Adrenal gland (tissue), 19 donors: ENCODE measurements at places on chromosomes 3 and 15. TPM values are rescaled to one million over a fixed set of nuclear protein-coding genes. Genes with fewer than 3 reads are reported as not detected.

NRROS gene
- total RNA-seq: 9.0 TPM

- no peak for DNase-seq
- no peaks in the 10 kb centered on the region for H3K36me3 ChIP-seq
Measured at GRCh38 chr3:38536671-38537070, 40.5 kb downstream of the EXOG start.

DNA sequence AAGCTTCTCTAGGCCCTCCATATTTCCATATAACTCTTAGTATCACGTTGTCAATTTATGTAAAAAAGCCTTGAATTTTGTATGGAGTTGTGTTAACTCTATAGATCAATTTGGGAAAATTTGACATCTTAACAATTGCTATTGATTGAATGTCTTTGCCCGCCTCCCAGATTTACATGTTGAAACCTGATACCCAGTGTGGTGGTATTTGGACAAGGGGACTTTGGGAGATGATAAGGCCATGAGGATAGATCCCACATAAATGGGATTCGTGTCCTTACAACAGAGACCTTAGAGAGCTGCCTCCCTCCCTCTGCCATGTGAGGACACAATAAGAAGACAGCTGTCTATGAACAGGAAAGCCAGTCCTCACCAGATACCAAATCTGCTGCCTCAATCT is 21.1 kb upstream of the TNK2 start:
- H3K4me1 ChIP-seq: no peaks in the 10 kb centered on the region
- no peaks in the 10 kb centered on the region for H3K27me3 ChIP-seq
- H3K27ac ChIP-seq: no peak overlapping the region
- no peaks in the 10 kb centered on the region for H3K36me3 ChIP-seq

DNA sequence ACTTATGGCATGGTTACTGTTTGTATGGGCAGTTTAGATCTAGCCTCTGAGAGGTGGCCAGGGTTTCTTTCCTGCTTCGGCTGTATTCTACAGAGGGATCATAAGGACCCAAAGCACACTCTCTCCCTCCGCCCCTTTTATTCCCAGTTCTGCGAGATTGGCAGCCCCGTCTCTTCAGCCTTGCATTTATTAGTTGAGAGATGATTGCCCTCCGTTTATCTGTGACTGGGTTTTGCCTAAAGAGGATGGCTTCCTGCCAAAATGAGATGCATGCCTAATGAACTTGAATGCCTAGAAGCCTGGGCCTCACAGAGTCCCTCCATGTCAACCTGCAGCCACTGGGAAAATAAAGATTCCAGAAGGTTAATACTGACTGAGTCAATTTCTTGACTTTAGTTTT is 97.1 kb upstream of the CHL1 start:
- DNase-seq: no peak
- H3K4me3 ChIP-seq: no peak overlapping the region
- H3K36me3 ChIP-seq: no peaks in the 10 kb centered on the region
- H3K4me1 ChIP-seq: no peaks in the 10 kb centered on the region

- H3K27ac ChIP-seq: no peak overlapping the region
- no peaks in the 10 kb centered on the region for H3K4me1 ChIP-seq
- H3K4me3 ChIP-seq: no peak overlapping the region
- H3K27me3 ChIP-seq: no peaks in the 10 kb centered on the region
- no peaks in the 10 kb centered on the region for H3K36me3 ChIP-seq
Measured at GRCh38 chr3:134054881-134055280, 25.2 kb upstream of the SLCO2A1 start.

DNA sequence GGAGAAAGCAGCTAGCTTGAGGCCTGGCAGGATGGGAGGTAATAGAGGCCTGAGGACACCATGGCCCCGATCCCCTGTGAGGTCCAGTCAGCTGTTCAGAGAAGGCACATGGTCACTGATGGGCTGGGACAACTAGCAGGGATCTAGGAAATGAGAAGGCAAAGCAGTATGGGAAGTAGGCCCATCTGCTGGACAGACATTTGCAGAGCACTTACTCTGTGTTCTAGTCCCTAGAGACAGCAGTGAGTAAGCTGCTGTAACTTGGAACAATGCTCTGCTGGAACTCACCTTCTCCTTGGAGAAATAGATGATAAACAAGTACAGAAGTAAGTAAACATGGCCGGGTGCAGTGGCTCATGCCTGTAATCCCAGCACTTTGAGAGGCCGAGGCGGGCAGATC is 7.1 kb downstream of the ECE2 start:
- H3K36me3 ChIP-seq: no peaks in the 10 kb centered on the region
- no peak overlapping the region for H3K4me3 ChIP-seq
- no peaks in the 10 kb centered on the region for H3K4me1 ChIP-seq
- H3K27ac ChIP-seq: no peak overlapping the region
- H3K27me3 ChIP-seq: no peaks in the 10 kb centered on the region

DNA sequence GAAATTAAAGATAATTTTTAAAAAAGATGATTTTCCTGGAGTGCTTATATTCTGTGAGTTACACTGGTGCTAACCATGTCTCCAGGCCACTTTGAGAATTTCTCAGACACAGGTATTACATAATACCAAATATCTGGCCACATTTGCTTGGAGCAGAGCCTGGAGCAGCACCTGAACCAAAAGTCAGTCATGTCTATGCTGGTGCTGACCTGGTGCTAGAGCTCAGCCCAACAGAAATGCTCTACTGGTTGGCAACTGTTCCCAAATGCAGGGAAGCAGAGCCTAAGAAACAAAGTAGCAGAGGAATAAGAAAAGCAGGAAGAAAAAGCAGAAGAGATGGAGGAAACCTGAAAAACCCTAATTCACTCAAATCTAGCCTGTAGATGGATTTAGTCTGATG is 135.7 kb upstream of the SLC7A14 start:
- no peak overlapping the region for H3K4me3 ChIP-seq
- H3K4me1 ChIP-seq: no peaks in the 10 kb centered on the region
- no peak for DNase-seq
- no peak overlapping the region for H3K27ac ChIP-seq
- no peaks in the 10 kb centered on the region for H3K27me3 ChIP-seq
- no peaks in the 10 kb centered on the region for H3K36me3 ChIP-seq

- no peaks in the 10 kb centered on the region for H3K27me3 ChIP-seq
- H3K36me3 ChIP-seq: no peaks in the 10 kb centered on the region
- H3K4me3 ChIP-seq: no peak overlapping the region
Measured at GRCh38 chr3:29186982-29187725, 93.7 kb upstream of the RBMS3 start.

- H3K4me3 ChIP-seq: peak overlapping the region; percentile 89
- no peaks in the 10 kb centered on the region for H3K27me3 ChIP-seq
- peaks cover 13% of the 10 kb centered on the region for H3K4me1 ChIP-seq
Measured at GRCh38 chr3:12663401-12663935, 449 bp downstream of the RAF1 start.

DNA sequence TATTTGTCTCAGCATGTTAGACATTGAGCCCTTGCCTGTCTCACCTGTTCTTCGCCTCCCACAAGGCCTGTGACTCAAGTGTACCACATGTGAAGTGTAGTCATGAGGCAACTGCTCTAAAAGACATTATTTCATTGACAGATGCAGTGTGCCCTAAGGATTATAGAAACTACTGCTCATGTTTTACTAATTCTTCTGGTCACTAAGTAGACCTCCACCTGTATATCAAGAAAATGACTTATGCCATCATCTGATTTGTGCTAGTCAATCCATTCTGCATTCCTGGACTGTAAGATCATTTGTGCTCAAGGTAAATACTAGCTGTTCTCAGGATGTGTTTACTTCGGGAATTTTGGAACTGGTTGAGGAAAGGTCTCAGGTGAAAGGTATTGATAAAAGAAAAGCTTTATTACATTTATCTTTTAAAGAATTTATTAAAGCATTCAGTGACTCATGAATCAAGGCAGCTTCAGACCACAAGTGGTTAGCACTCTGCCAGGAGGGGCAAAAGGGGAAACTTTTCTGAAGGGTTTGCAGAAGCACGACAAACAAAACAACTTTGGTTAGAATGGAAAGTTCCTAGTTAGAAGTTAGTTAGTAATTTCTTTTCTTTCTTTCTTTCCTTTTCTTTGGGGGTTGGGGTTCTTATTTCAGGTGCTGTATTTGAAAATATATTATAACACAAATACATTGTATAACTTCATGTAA is 465.3 kb upstream of the CBLB start:
- H3K27me3 ChIP-seq: no peaks in the 10 kb centered on the region
- no peaks in the 10 kb centered on the region for H3K4me1 ChIP-seq
- DNase-seq: no peak

CHRM5 gene
- total RNA-seq: under 0.01 TPM

EEF1AKMT4 gene
- total RNA-seq: 3.1 TPM

DNA sequence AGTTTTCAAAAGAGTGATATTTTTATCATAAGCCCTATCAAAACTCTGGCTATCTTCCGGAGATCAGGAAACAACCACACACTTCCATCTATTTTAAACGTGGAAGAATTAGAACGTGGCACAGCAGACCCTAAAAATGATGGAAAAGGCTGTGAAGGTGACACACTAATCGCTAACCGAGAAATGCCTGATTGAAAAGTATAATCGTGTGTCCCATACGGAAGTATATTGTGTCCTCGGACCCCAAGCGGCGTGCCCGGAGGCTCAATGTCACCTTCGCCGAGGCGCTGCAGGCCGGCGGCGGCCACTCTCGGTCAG is 642 bp downstream of the COX5A start:
- no peak for DNase-seq
- peak overlapping the region; percentile 82 for H3K4me3 ChIP-seq
- H3K27me3 ChIP-seq: no peaks in the 10 kb centered on the region
- peak overlapping the region; percentile 96 for H3K27ac ChIP-seq
- no peaks in the 10 kb centered on the region for H3K36me3 ChIP-seq

DNA sequence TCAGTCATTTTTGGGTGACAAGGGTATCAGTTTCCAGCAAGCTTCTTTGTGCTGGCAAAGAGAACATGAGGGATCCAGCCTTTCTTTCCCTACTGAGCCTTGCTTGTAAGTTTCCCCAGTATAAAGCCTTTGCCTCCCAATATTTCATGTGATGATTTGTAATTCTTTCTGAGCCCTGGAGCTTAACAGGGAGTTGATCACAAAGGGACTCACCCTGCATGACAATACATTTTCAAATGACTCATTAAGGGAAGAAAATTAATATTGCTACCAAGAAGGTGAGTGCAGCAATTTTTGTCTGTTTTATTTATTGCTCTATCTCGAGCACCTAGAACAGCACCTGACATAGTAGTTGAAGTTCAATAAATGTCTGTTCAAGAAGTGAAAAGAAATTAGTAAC is 27.7 kb downstream of the OXSM start:
- no peaks in the 10 kb centered on the region for H3K27me3 ChIP-seq
- no peaks in the 10 kb centered on the region for H3K36me3 ChIP-seq
- no peak for DNase-seq
- H3K4me1 ChIP-seq: no peaks in the 10 kb centered on the region

DNA sequence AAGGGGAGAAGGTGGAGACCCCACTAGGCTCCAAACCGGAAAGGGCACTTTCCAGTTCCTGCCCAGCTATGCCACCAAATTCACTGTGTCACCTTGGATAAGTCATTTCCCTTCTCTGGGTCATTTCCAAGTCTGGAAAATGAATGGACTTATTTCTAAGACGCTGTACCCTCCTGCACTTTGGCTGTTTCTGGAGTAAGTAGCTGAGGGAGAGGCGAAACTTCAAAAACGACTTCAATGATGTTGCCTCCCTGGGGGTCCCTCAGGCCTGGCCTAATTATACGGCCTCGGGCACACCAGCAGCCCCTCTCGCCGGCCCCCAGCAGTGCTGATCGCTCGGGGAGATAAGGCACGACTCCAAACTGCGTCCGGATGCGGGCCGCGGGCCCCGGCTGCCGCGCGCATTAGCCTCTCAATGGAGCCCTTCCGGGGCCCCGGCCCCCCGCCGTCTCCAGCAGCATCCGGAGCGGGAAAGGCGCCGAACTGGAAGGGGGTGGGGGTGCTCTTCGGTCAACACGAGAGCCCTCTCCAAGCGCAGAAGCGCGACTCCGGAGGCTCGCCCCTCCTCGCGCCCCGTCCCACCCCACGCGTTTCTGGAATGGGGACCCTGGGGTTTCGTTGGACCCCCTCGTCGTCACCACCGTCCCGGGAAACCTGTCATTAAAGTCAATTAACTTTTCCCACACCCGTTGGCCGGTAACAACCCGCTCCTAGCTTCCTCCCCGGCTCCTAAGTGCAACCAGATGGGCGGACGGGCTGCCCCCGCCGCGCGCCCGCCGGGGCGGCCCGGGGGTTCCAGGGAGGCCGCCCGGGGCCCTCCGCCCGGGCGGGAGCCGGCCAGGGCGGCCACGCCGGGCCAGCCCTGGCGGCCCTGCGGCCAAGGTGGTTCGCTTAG is 4.8 kb downstream of the HES1 start:
- H3K27me3 ChIP-seq: no peaks in the 10 kb centered on the region
- DNase-seq: peak; percentile 57
- no peak overlapping the region for H3K4me3 ChIP-seq
- H3K36me3 ChIP-seq: no peaks in the 10 kb centered on the region
- peak overlapping the region; percentile 98 for H3K27ac ChIP-seq

DNA sequence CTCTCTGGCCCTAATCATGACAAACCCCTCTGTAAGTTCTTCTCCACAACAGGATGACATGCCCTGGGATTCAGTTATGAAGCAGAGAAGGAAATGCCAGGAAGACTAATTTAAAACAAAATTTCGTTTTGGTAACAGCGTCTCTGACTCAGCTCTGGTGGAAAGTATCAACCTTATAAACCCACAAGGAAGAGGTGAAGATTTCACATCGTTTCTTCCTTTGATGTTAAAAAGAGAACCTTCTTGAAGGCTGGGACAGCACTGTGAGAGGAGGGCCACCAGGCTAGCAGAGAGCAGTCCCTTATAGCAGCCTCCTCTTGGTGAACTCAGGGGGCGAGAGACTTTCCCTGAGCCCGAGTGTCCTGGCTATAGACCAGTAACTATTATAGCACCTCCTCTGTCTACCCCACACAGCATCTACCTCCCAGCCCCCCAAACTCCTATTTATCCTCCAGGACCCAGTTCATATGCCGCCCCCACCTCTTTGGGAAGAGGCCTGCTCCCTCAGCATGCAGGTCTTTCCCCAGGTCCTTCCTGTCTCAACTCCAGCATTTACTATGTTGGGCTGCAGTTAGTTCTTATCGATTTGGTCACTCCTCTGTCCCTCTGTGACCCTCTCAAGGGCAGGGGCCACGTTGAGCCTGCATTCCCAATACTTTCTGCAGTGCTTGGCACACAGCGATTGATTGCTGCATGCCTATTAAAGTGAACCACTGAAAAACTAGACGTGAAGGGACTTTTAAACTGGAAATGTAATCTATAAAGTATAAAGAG is 321.5 kb upstream of the ICE2 start:
- peak overlapping the region; percentile 19 for H3K27ac ChIP-seq
- DNase-seq: no peak
- no peak overlapping the region for H3K4me3 ChIP-seq
- no peaks in the 10 kb centered on the region for H3K36me3 ChIP-seq

DNA sequence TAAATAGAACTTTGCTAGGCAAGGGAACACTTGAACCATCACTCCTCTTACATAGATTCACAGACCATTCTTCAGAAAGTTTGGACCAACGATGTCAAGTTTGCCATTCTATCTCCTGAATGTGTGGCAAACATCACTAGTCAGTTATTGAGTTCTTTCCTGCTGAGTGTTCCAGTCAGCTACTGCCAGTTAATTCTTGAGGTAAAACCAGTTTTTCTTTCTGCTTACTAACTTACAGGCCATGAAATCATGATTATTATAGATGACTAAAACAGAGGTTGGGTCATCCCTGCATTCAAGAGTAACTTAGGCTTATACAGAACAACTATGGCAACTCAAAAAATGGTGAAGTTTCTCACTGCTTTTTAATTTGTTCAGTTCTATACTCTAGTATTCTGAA is 88.2 kb downstream of the AP4E1 start:
- DNase-seq: no peak
- no peaks in the 10 kb centered on the region for H3K4me1 ChIP-seq
- no peaks in the 10 kb centered on the region for H3K27me3 ChIP-seq
- no peak overlapping the region for H3K4me3 ChIP-seq

GRCh38 chr3:27714146-27714526 is 8.0 kb downstream of the EOMES start:
- peaks cover 12% of the 10 kb centered on the region for H3K4me1 ChIP-seq
- H3K27ac ChIP-seq: no peak overlapping the region
- H3K4me3 ChIP-seq: no peak overlapping the region
- DNase-seq: no peak

FEZF2 gene
- not detected for total RNA-seq
